ENCODE measurements at places on chromosomes 3 and 15.

GRCh38 chr15:68617001-68617400 lies 38.2 kb downstream of the CORO2B start:
- no peak for DNase-seq

GRCh38 chr3:169666076-169666375 lies 2.5 kb upstream of the MECOM start:
- DNase-seq: no peak

DNA sequence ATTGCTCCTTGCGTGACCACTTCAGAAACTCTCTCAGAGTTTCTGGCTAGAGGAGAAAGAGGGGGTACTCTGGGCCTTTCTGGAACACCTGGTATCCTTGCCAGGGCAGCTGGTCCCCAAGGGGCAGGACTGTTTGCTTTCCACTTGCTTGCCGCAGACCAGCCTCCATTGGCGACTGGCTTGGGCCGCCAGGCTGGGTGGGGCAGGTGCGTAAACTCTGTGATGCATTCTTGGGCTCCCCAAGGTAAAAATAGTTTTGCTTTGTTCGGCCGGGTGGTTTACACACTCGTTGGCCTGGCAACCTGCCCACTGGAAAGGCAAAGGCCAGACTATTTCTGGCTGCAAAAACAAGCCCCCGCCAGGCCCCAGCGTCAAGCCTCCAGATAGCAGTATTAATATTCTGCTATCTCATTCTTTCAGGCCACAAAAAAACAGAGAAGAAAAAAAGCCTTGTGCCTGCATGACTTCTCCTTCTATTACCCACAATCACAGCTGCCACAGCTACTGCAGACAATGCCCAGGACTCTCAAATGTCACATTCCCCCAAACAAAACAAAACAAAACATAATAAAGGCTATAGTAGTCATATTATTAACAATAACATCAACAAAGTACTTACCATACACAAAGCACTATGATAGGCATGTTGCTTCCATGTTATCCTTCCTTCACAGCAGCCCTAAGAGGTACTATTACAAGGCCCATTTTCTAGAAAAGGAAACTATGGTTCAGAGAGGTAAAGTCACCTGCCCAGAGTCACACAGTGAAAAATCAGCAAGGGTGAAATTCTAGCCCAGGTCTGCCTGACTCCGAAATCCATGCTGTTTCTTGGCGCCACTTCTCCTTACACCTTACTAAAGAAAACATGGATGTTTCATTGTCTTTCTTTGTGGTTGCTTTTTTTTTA lies 14.0 kb upstream of the SSUH2 start:
- DNase-seq: no peak

DNA sequence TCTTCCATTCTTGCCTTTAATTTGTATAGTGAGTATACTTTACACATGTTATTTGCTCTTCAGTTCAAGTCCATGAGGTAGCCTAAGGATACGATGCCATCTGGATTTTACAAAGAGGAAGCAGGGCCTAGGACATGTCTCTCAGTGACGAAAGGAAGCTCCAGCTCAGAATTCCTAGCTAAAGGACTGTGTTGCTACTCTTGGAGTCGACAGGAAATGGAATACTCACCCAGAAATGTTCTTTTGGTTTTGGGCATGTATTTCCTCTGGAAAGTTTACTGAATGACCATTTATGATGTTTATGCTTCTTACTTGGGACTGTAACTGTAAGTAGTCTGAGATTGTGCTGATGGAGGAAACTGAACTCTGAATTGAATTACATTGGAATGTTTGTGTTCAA lies 12.5 kb downstream of the OXNAD1 start:
- DNase-seq: no peak

DNA sequence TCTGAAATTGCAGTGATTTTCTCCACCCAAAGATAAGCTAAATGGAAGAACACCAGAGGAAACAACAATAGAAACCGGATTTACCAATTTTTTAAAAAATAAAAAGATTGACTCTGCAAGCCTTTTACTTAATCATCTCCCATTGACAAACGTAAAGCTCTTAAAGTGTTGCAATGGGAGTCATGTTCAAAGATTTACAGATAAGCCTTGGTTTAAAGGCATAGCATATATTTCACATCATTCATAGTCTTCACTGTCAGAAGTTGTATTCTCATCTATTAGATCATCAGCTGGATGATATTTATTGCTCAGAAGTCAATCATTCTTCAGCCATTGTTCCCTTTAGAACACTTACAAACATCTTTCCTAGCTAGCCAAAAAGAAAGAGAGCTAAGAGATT lies 397.6 kb downstream of the GBE1 start:
- DNase-seq: no peak

DNA sequence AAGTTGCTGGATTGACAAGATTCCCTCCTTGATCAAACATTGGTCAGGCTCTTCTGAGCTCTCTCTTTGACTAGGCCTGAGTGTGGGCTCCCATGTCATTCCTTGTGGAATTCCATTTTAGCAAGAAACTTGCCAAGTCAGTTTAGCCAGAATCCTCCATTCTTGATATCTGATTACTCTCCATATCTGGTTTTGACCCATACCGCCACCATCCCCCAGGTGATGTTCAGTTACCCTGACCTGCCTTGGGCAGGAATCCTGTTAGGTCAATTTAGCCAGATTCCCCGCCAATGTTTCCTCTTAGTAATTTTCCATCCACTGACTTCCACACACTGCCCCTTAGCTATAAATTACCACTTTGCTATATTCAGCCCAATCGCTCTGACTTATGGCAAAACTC lies 1.0 kb upstream of the PCCB start:
- no peak for DNase-seq

- DNase-seq: no peak
Measured at GRCh38 chr3:42019953-42020260, 58.0 kb upstream of the ULK4 start.

- DNase-seq: no peak
Measured at GRCh38 chr3:189496375-189497138, 134.6 kb upstream of the TP63 start.

- DNase-seq: no peak
Measured at GRCh38 chr3:105362021-105362665, 4.6 kb upstream of the ALCAM start.

DNA sequence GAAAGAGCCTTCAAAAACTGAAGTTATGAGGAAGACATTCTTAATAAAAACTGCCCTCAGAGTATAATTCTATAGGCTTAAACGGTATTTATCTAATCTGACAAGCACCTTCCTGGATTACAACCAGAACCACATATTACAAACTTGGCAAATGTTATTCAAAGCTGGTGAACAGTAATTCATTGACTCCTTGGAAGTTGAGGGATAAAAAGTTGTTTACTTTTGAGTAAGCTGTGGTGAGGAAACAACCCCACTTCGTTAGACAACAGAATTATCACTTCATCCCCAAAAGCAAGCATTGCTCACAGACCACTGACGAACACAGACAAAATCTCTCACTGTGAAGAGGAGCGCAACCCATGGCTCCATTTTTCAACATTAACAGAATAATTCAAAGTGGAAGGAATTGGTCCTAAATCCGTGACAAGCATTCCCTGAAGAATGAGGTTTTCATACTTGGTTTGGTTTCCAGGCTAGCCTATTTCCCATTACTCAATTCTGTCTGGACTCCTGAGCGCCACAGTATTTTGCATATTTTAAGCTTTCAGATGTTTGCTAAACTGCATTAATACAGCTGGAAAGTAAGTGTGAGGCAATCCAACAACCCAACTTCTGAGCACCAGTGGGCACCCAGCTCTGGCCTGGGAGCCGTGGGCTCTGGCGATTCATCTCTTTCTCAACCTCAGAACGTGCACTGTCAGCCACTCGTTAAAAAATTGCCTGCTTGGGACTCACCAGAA lies 32.7 kb downstream of the LRIG1 start:
- DNase-seq: no peak

GRCh38 chr3:23546181-23546580 lies 259.6 kb upstream of the UBE2E1 start:
- DNase-seq: no peak

DNA sequence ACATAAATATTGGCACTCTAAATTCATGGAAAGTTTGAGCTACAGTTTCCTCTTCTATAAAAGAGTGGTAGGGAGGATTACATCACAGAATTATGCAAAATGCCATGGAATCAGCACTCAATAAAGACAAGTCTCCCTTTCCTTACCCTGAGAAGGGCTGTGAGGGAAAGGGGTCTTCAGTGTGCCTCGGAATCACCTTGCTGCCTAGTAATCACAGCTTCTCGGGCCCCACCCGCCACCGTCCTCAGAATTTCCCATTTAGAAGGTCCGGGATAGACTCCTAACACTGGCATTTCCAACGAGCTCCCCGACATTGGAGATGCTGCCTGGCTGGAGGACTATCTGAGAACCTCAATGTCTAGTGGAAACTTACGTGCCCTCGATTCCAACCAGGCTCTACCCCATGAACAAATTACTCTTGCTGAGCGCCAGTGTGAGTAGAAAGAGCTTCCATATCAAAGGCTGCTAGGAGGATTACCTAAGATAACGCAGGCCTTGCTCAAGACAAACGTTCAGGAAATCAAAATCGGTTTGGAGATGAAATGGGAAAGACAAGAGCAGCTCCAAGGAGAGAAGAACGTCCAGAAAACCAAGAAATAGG lies 92.1 kb upstream of the CHD2 start:
- DNase-seq: peak; percentile 27

- DNase-seq: no peak
Measured at GRCh38 chr3:108106031-108106430, 15.2 kb upstream of the CD47 start.

DNA sequence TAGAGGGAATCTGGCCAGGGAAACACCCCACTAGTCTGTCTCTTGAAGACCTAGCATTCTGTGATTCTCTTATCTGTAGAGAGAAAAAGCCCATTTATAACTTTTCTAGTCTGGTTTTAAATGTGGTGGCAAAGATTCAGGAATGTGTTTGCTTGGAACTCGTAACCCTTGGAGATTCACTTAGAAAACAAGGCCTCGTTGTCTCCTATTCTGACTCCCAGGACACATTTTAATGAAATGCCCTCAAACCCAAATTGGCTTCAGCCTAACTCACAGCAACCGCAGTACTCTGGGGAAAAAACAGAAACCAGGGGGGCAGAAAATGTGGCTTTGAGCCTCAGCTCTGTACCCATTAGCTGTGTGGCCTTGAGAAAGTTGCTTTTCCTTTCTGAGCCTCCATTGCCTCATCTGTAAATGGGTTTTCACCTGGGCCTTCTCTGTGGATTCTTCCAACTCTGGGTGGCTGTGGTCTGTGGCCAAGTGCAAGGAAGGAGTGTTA lies 36.5 kb downstream of the RPLP1 start:
- DNase-seq: no peak

Measured in activated naive CD4-positive, alpha-beta T cell treated with anti-CD3 and anti-CD28 coated beads, Interleukin-2, amount 10 ng/mL, durations not matched to agents 7 days and 5 days (primary cell).